Heart right ventricle (tissue), 16 donors: ENCODE measurements at places on chromosomes 7 and 10. TPM values are rescaled to one million over a fixed set of nuclear protein-coding genes. Genes with fewer than 3 reads are reported as not detected.

GRCh38 chr7:96342049-96342448, 20.2 kb upstream of the SLC25A13 start:
- no peak for DNase-seq

- DNase-seq, result no peak
Observed at GRCh38 chr7:94656925-94657731, 1.2 kb upstream of the SGCE start.

DNA sequence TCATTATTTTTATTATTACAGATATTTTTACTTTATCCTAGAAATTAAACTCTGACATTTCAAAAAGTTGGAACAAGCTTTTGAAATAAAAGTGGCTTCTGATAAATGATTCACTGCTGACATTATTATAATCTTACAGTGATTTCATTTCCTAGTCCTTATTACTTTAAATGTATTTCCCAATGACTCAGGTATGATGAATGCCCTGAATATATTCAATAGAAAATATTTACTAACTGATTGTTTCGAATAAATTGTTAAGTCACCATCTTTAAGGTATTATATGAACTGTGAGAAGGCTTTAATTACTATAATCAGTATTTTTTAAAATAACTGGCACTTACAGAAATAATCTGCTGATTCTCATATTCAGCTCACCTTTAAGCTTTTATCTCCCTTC, 21.6 kb downstream of the DKK1 start:
- no peak for DNase-seq

DNA sequence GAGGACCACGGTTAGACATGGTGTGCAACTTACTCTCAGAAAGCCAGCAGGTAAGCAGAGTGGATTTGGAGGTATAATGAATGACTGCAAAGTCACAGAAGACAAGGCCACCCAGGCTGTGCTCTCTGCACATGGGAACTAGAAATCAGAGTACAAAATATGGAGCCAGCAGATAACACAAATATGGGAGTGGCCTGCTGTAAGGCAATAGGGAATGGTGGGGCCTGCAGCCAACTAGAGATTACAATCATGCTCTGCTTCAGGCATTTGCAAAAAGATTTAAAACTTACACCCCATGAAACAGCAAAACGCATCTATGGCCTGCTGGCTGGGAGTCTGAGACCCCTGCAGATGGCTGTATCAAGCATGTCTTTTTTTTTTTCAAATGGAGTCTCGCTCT, 47.0 kb downstream of the RGS10 start:
- DNase-seq, result no peak

GRCh38 chr10:49382826-49383225, 13.1 kb downstream of the DRGX start:
- no peak for DNase-seq

- no peak for DNase-seq
Observed at GRCh38 chr7:45975367-45975766, 54.3 kb upstream of the IGFBP3 start.

DNA sequence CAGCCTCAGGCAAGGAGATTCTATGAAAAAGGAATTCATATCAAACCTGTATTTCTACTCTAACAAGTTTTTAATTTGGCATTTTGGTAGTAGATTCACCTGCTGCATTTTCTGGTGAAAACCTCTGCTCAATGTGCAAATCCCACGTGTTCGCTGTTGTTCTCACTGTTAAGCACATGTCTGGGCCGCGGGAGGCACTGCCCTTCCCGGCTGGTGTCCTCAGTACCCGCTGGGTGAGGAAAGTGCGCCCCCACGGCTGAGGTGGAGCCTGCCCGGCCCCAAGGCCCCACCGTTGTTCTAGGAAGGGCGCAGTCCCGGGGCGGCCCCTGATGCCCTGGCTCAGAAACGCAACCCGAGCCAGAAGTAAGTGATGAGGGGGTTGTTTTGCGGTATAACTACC, 193.4 kb upstream of the VWC2 start:
- no peak for DNase-seq

FOXI2 gene
- 0.34 TPM for total RNA-seq
